CD8-positive, alpha-beta memory T cell (primary cell): ENCODE measurements at places on chromosomes 5 and 9.

DNA sequence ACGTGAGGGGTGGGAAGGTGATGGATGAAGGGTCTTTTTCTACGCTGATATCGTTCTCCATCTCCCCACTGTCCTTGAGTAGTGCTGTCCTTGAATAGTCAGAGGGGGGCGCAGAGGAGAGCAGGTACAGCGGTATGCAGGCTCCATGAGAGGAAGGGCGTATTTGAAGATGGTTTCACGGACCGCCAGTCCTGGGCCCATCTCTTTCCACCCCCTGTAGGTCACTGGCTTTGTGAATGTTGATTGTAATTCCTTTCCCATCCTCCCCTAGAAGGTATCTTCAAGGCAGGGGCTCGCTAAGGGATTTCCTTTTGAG, 40.8 kb upstream of the DAB2IP start:
- no peak for DNase-seq

GRCh38 chr5:64163746-64164145, 1.9 kb upstream of the RNF180 start:
- no peak for DNase-seq

GRCh38 chr5:80041527-80041926, 6.4 kb downstream of the THBS4 start:
- no peak for DNase-seq

DNA sequence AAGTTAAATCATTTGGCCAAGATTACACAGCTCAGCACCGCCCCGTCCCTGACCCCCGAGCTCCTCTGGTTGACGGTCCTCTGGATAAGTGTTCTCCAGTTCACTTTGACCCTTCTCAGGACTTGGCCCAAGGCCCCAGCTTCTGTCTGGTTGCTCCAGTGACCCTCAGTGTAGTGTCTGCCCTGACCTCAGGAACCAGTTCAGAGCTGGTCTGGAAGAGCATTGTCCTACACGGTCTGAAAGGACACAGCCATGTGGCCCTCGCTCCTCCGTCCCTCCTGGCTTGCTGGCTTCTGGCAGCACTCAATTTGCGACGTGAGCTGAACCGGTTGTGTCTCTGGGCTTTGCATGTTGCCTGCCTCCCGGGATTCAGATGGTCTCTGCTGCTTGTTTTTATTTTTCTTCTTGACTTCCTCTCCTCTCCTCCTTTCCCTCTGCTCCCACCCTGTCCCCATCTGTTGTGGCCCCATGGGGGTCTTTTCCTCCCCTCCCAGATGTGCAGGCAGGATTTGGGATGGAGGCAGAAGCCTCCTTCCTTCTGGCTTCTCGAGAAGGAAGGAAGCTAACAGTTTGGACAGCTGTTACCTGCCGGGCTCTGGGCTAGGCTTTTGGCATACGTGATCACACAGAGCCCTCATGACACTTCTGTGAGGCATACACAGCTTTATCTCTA, 72.0 kb downstream of the PPARGC1B start:
- no peak for DNase-seq

- DNase-seq = no peak
These were observed 19.8 kb downstream of the JADE2 start for GRCh38 chr5:134545070-134545868.

GRCh38 chr5:3584724-3585531, 10.7 kb upstream of the IRX1 start:
- DNase-seq = no peak

DNA sequence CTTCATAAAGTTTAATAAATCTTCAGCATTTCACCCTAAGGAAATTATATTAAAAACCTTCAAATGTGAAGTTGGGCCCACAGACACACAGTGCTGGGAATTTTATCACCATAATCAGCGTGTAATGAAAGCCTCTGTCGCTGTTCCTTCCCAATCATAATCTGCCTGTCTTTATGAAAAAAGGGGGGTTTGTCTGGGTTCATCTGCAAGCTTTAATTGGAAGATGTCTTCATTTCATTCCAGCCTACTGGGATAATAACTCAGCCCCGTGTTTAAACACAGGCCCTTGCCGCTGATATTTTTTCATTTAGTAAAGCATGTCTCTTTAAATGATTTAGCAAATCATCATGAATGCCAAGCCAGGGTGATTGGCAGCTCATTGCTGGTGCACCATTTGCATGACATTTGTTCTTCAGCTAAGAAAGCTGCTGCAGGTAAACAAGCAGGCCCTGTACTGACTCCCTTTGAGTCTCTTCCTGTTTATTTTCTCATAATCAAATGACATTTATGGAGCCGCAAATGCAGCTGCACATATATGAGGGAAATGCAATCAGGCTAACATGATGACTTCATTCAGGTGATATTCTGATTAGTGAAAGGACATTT, 362.9 kb upstream of the TLE4 start:
- no peak for DNase-seq

- no peak for DNase-seq
These were observed 43.6 kb downstream of the ROPN1L start for GRCh38 chr5:10485142-10485795.

DNA sequence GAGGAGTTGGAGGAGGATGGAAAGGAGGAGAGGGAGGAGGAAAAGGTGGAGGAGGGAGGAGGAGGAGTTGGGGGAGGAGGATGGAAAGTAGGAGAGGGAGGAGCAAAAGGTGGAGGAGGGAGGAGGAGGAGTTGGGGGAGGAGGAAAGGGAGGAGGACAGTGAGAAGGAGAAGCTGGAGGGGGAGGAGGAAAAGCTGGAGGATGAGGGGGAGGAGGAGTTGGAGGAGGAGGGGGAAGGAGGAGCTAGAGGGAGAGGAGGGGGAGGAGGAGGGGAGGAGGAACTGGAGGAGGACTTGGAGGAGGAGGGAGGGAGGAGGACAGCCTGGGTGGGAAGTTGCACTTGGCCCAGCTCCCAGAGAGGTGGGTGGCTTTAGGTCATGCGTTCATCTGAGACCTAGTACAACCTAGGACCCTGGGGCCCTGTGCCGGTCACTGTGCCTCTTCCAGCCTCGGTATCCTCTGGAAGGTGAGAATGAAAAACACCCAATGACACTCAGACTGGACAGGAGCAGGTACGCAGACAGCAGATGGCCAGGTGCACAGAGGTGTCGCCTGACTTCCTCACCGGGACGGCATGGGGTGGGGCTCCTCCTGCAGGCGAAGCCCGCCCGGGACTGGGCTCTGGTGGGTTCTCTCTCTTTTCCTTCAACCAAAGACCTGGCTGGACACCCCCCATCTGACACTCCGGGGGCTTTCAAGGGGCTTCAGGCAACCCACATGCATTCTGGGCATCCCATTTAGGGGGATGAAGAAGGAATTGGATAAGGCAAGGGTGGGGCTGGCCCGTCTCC, 12.2 kb upstream of the SLC2A6 start:
- no peak for DNase-seq

- no peak for DNase-seq
These were observed 407.6 kb downstream of the DNAH5 start for GRCh38 chr5:13536933-13537332.

- DNase-seq = no peak
These were observed 45.6 kb downstream of the NCS1 start for GRCh38 chr9:130217838-130218237.

- DNase-seq = no peak
These were observed 13.9 kb downstream of the QSOX2 start for GRCh38 chr9:136231478-136232297.

DNA sequence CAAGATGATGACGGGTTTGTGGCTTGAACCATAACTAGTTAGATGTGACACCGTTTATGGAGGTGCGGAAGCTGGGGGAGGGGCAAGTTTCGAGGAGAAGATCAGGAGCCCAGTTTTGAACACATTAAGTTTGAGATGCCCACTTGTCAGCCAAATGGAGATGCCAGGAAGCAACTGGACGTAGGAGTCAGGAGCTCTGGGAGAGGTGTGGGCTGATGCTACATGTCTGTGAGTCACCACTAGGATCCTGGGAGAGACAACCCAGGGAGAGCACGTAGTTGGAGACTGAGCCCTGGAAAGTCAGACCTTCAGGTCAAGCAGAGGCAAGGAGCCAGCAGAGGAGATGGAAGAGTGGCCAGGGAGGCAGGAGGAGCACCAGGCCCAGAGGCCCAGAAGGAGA, 48.8 kb upstream of the SLC25A51 start:
- no peak for DNase-seq

GRCh38 chr5:68303038-68303738, 87.6 kb downstream of the PIK3R1 start:
- DNase-seq = no peak

GRCh38 chr5:44885903-44886302, 77.2 kb downstream of the MRPS30 start:
- no peak for DNase-seq

GRCh38 chr9:81052846-81053245, 636.5 kb downstream of the TLE1 start:
- DNase-seq = no peak

GRCh38 chr5:32172923-32173266, 1.2 kb downstream of the GOLPH3 start:
- DNase-seq = no peak

- no peak for DNase-seq
These were observed 44.4 kb upstream of the GPR21 start for GRCh38 chr9:122988920-122989621.

DNA sequence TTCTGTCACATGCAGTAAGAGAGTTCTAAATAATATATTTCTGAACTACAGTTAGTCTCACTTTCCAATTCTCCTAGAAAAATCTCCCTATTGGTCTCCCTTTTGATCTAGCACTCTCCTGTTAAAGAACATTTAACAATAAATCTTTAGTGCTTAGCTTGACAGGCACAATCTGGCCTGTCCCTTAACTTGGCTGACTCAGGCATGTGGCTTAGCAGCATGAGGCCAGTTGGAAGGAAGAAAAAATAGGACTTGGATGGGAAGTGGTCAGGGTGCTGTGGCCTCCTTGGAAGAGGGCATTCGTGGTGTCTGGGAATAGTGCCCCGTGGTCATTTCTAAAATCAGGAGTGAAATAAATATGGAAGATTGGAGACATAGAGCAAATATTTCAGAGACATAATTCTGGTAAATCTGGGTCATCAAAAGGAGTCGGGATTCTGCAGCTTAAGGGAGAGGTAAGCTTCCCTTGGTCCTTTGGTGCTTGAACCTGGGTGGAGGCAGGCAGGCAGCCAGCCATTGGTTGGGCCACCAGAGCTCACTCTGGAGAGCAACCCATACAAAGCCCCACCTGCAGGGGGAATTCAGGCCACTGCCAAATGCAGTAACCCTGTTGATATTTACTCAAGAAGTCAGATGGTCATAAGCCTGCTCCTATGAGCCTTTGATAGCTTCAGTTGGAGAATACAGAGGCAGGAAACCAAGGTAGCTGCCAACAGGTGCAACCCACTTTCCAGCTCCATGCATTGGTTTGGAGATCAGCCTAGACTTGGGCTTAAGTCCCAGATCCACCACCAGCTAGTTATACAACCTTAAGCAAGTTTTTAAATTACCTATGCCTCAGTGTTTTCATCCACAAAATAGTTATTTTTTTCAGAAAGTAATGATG, 28.8 kb upstream of the TLE4 start:
- no peak for DNase-seq

DNA sequence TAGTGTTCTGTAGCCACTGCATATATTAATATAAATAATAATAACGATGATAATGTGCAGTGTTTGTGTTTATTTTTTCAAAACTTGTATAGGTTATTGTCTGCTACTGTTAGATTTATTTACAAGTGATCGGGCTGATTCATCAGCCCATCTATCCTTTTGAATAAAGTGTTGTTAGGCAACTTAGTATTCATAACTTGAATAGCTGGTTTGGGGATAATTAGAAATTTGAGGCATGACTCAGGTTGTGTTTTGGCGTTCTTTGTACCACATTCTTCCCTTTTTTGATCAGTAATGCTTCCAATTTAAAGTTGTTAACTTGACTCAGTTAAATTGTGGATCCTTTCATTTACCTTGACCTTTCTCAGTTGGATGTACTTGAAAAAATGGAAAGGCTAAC, 69.7 kb downstream of the FOCAD start:
- no peak for DNase-seq
